Fibroblast of mammary gland (primary cell): ENCODE measurements at places on chromosomes 4 and X.
A peak's percentile ranks its signal among the peaks of the same experiment; 100 is the strongest.

DNA sequence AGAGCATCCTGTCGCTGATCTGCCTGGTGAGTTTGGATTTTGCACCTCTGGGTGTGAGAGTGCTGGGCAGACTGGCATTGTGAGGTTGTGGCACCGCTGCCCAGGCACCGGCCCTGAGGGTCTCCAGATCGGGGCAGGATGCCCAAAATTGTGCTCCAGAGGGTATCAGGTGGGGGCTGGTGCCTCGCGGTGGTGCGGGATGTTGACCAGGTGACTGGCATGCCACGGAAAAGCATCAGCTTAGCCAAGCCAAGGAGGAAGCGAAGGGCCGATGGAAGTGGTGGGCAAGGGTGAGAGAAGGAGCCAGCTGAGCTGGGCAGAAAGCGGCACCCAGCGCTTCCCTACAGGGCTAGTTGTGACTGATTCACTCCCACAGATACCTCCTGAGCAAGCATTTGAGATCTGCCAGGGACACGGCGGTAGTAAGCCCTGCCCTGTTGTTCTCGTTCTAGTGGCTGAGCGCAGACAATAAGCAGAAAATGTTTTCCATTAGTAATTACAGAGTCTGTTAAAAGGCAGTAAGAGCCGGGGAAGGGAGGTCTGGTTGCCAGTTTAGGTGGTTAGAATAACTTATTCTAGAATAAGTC lies 809 bp downstream of the ZFP92 start:
- DNase-seq = no peak

DNA sequence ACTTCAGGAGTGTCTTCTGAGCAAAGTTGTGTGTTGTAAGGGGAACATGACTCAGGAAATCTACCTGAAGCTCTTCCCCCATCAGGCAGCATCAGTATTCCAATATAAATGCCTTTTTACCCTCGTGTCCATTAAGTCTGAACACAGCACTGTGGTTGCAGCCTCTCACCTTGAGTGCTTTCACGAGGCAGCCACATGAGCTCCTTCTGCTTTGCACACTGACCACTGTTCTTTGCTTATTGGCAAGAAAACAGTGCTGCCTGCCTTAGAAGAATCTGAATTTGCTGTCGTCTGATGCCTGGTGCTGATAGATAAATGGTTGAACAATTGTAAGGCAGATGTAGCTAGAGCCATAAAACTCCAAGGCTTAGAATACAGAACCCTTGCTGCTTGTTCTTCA lies 139.6 kb upstream of the WDR1 start:
- DNase-seq = no peak

- peak; percentile 40 for DNase-seq
Observed at GRCh38 chr4:163554870-163555465, 60.5 kb downstream of the TMA16 start.

DNA sequence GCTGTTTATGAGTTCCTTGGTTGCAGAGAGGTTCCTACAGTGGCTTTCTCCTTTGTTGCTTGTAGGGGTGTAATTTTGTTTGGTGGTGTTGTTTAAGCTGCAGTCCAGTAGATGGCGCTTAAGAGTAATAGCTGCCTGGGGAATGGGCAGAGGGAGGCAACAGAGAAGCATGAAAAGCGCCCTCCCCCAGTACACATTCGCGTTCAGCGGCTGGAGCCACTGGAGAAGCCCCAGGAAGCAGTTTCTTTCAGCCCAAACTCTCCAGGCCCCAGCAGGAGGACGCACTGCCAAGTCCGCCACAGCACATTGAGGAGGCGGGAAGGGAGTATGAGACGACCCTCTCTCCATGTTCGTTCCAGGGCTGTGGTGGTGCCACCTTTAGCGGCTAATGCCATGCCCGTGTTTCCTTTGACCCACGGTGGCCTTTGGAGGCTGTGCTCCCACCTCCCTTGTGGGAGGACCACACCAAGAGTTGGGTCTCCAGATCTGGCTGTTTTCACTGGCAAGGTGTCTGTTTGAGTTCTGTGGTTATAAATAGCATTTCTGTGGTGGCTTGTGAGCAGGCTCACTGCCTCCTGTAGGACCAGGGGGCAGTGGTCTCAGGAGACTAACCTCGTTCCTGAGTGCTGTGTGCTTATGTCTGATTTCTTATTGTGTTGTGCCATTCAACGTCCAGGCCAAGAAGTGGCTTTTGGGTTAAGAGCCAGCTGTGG lies 252.3 kb downstream of the ARHGAP10 start:
- peak; percentile 56 for DNase-seq

DNA sequence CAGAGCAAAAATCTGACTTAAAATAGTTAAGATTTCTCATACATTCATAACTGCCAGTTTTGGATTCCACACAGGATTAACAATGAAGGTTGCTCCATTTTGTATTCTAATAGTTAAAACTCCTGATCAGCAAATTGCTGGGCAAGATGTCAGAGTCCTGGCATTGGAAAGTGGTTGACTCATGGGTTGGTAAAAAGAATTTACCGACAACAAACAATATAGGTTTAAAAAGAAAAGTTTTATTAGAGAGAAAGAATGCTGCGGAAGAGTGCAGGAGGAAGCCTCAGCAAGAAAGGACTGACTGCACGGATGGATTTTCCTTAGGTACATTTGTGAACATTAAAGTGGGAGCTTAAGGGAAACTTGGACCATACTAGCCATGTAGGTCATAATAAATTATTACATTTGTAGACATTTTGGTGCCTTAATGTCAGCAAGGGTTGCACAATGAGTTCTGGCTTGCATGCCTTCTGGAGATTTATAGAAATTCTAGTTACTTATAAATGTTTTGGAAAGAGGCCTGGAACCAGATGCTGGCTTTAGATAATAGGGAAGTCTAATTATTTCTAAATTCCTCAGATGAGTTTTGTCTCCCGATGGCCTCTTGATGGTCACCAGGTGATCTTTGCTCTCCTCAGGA lies 25.4 kb upstream of the IL2 start:
- peak; percentile 32 for DNase-seq

DNA sequence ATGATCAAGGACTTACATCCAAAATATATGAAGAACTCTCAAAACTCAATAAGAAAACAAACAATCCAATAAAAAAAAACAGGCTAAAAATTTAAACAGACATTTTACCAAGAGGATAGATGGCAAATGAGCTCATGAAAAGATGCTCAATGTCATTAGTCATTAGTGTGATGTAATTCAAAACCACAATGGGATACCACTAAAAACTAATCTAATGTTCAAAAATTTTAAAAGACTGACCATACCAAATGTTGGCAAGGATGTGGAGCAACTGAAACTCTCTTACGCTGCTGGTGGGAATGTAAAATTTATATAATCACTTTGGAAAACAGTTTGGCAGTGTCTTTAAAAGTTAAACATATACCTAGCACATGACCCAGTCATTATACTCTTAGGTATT lies 43.7 kb downstream of the RPS6KA6 start:
- DNase-seq = peak; percentile 60

DNA sequence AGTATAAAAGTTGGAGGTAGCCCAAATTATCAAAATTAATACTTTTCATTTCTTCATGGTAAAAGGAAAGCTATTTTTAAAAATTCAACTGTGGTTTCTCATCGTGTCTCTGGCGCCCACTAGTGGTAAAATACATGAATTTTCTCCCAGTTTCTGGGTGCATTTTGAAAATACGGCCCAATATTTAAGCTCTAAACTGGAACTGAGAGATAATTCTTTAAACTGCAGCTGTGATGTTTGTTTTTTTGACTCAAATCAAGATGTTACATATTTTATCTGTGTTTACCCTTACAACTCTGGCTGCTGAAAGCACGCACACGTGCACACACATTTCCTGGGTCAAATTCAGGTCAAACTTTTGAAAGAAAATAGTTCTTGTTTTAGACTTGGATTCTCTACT lies 123.9 kb upstream of the ACSL4 start:
- peak; percentile 34 for DNase-seq

GRCh38 chrX:139766545-139766983 lies 58.6 kb upstream of the MCF2 start:
- no peak for DNase-seq

GRCh38 chr4:121829511-121829910 lies 5.8 kb upstream of the CCNA2 start:
- no peak for DNase-seq

GRCh38 chr4:18127030-18127429 lies 105.5 kb upstream of the LCORL start:
- no peak for DNase-seq

DNA sequence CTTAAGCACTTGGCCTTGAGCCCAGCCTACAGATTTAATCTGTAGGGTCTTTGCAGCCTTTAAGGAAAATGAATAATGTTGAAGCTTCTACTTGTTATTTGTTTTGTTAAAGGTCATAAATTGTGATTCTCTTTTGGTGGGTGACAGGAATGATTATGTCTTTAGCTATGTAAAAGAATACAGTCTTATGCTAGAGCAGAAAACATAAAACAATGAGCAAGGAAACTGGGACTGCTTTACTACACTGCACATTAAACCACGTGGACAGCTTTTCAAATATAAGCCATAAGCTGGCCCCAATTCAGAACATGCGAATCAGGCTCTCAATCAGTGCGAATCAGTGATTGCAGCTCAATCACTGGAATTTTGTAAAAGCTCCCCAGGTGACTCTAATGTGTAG lies 40.9 kb upstream of the TBC1D19 start:
- no peak for DNase-seq

DNA sequence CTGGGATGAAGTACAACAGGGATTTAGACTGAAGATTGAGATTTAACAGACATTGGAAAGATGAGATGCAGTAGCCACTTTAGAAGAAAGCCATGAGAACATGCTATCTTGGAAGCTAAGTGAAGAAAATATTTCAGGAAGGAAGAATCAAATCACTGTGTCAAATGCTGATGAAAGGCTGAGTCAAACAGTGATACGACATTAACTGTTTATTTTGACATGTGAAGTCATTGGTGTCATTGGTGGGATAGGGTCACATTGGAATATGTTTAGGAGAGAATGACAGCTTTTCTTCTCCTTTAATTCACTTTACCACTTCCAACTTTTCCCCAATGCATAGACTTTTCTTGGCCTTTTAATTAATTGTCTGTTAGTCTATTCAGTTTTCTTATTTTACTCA lies 653.0 kb upstream of the BOD1L1 start:
- no peak for DNase-seq

DNA sequence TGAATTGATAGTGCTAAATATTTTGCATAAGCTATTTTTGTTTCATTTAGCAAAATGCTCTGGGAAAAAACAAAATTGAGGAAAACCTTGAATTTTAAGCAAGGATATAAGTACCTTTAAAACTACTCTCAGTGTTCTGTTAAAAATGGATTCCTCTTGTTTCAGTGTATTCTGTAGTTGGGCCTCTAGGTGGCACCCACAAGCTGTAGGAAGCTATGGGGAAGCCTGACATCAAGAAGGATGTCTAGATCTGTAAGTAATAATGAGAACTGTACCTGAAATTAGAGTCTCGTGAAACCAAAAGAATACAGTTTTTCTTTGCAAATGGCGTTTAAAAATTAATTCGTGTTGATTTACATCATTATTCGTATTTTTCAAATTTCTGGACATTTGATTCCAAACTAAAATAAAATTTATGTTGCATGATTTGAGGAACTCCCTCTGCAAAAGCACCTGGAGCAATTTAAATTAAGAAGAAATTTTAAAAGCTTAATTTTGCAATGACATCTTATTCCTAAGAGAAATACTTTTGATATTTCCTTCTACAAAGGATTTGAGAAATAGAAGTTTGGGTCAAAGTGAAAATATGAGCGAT lies 51.2 kb downstream of the TMPRSS11E start:
- peak; percentile 66 for DNase-seq

DNA sequence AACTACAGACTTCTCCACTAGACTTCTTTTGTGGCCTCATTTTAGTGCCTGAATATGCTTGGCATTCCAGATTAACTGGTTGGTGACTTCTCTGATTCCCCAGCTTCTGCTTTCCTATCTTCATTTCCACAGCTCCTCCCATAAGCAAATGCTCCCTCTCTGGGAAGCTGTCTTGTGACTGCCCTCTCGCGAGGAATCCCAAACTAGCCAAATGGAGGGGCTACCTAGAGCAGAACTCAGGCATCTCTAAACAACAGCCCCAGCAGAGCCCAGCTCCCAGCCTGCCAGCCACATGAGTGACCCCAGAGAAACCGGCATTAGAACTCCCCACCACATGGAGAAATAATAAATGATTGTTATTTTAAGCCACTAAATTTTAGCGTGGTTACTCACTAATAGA lies 7.6 kb upstream of the VEGFD start:
- DNase-seq = no peak

DNA sequence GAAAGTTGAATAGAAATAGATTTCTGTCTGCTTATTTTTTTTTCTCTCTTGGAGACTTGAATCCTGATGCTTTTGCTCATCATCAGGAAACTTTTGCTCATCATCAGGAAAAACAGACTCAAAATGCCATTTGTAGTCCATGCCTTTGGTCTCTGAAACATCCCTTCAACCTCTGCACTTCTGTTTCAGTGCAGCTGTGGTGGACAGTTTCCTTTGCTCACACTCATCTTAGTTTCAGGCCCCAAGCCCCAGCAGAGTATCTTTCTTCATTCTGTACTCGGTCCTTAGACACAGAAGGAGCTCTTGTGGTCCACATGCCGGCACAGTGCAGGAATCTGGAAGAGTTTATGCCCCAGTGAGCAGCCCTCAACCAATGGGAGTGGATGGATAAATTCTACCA lies 337.9 kb downstream of the PPP3CA start:
- DNase-seq = no peak

GRCh38 chrX:151543706-151544105 lies 19.8 kb upstream of the PASD1 start:
- peak; percentile 4 for DNase-seq

- peak; percentile 72 for DNase-seq
Observed at GRCh38 chrX:23902419-23902818, 5.3 kb downstream of the APOO start.

DNA sequence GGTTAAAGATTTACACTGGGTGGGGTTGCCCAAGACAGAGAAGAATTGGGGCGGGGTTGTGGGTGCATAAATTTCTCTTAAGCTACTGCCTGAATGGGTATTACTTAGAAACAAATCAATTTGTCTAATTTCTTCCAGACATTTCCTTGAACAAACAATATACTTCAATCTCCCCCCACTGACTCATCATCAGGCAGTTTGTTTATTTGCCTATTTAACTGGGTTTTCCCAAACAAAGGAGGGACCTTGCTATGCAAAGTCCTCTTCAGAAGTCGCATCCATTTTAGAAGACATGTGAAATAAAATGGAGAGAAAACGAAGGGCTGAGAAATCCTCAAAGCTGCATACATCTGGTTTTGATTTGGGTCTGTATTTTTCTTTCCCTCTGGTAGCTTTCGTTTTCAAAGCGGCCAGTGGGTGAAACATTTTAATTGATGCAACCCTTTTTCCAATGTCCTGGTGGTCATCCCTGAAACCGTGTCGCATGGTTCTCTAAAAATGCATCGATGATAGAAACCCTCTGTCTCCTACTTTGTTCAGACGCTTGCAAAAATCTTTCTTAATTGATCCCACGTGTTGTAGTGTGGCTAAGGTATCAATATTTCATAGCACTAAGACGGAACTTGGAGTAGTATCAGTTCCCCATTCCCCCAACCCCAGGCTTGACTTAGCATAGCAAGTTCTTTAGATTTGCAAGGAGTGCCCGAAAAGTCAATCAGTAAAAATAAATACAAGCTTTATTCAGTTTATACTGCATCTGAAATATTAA lies 115.1 kb upstream of the MXRA5 start:
- DNase-seq = peak; percentile 70
